Muscle of leg (tissue), 16 donors: ENCODE measurements at places on chromosomes 6 and 20. TPM values are rescaled to one million over a fixed set of nuclear protein-coding genes. Genes with fewer than 3 reads are reported as not detected.

- peak; percentile 25 for DNase-seq
These were observed 21.6 kb upstream of the CALHM6 start for GRCh38 chr6:116439522-116440051.

- peak; percentile 89 for DNase-seq
These were observed 22.6 kb upstream of the TRAF3IP2 start for GRCh38 chr6:111628142-111628850.

GRCh38 chr20:38874460-38875174 lies 51.6 kb upstream of the FAM83D start:
- DNase-seq: no peak

DNA sequence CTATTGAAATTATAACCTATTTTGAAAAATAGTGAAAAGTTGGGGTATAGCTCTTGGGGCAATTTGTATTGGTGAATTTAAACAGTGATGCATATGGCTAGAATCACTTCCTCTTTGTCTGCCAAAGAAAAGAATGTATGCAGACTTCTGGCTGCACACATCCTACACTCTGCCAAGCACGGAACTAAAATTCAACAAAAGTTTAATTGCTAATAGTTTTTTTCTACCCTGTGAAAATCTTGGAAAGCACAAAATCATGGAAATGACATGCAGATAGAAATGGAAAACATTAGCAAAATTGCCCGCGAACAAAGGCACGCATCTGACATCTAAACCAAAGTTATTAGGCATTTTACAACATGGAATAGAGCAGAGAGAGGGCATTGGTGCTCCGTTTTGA lies 106.4 kb upstream of the PDE10A start:
- DNase-seq: peak; percentile 52

DNA sequence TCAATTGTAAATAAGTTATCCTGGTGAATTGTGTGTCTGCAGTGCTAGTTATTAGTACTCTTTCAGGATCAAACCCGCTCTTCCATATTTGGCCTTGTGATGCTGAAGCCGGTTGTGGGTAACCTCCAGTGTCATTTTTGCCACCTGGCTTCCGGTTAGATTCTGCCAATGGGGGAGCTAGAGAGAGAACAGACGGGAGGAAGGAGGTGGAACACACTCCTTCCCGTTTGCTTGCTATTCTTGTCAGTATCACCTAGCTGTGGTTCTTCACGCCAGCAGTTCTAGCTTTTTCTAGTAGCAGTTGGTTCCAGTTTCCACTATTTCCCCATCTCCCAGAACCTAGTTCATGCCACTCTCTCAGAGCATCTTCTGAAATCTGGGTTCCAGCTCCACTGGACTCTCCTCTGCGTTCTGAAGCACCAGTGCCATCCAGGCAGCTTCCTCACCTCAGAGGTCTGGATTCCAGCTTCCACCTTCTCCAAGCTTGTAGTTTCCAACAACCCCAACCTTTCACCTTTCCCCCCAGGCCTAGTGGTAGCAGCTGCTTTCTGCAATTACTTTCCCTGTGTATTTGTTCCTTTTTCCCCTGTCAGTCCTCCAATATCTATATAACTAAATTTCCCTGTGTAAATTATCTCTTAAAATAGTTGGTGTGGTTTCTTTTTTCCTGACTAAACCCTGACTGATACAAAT lies 46.9 kb upstream of the LOC128125822 start:
- DNase-seq: no peak

DNA sequence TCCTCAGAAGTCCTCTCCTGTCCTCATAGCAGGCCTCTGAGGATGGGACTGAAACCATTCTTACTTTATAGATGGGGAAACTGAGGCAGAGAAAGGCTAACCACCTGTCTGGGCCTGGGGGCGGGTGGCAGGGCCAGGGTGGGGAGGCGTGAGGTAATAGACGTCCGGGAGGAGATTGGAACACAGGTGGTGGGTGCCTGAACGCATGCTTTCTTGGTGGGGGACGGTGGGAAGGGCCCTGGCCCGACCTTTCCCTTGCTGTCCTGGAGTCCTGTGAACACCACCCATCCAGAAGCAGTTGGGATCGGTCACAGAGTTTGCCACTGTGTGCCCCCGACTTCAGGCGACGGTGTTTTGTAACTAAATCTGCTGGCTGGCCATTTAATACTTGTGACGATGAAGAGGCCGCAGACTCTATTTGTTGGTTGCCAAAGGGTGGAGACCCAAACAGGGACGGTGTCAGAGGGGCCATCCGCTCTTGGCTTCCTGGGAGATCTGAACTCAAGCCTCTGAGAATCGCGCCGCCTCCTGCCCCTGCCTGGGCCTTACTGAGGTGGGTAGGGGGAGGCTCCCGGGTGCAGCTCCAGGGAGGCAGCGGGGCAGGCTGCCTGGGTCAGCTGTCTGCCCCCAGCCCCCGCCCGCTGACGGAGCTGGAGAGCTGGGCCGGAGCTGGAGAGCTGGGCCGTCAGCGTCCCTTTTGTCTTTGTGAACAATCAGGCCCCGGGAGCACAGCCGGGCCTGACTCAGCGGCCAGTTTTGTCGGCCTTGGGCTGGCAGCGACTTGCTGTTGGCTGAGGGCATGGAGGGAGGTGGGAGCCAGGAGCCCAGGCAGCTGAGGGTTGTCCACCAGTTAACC lies 4.1 kb downstream of the RBM38 start:
- peak; percentile 81 for DNase-seq

DNA sequence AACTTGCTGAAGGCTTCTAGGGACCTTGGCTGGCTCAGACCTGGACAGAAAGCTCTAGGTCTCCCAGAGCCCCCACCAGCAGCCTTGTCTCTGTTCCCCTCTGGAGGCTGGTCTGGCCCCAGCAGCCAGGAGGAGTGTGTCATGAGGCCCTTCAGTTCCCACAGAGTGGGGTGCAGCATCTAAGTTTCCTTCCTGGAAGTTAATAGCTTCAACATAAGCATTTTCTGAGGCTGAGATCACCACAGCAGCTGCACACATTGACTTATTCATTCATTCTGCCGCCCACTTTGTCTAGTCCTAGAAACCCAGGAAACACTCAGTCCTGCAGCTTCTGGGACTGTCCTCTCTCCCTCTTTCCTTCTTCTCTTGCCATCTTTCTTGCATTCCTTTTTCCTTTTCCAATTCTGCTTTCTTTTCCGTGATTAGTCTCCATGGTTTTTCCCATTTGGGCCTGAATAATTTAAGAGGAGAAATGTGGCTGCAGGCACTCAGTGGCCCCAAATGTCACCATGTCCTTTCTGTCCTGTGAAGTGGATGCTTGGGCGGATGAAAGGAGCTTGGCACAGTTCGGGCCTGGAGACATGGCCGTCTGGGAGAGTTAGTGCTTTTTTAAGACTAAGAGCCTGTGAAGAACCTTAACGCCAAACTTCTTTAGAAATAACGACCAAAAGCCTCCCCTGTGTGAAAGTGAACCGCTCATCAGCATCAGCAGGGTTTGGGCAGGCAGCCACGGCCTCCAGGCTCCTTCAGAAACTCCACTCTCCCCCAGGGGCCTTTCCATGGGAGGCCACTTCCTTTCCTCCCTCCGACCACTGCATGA lies 31.0 kb upstream of the PCMTD2 start:
- peak; percentile 97 for DNase-seq

DNA sequence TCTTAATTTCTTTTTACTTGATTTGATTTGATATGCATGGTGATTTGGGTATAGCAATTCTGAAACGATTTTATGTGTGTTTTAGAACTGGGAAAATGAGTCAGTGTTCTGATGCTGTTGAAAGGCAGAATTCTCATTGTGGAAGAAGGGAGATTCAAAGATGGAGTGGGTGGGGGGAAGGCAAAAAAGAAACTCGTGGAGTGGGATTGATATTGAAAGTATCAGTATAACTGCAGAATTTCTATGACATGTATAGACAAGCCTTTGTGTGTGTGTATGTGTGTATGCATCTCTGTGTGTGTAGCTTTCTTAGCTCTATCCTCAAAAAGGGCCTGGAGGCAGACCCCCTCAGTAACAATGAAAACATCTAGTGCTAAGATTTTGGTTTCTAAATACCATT lies 184.3 kb upstream of the OLIG3 start:
- no peak for DNase-seq

GRCh38 chr6:47437592-47437991 lies 40.0 kb upstream of the CD2AP start:
- DNase-seq: peak; percentile 25

ANKEF1 gene
- total RNA-seq: 1.1 TPM

HTR1E gene
- not detected for total RNA-seq

FAM217A gene
- total RNA-seq: not detected
